ENCODE measurements at places on chromosomes 1 and 21.

DNA sequence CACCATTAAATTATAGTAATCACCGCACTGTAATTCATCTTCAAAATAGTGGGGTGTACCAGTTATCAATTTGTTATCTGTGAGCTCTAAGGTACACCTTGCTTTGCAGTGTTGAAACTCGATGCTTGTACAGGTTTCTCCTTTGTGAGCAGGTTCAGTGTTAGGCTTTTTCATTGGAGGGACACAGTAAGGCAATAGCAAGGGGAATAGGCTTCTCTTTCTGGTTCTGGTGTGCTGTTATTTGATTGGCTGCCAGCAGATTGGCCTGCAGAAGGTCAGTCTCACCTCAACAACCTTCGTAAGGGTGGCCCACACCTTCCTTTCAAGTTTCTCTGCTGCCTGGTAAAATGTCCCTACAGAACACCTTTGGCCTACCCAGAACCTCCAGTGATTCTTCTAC is 76.2 kb upstream of the B3GALT2 start:
- DNase-seq, result no peak

DNA sequence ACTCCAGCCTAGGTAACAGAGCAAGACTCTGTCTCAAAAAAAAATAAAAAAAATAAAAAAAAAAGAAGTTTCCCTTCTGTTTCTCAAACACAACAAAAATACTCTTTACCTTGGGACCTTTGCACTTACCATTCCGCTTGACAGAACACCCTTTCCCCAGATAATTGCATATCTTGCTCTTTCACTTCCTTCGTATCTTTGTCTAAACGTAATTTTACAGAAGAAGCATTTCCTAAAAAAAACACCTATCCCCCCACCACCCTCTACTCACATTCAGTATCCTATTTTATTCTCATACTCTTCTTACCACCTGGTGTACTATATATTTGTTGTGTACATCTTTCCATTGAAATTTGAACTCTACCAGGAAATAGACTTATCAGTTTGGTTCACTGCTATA is 32.7 kb downstream of the ASH1L start:
- no peak for DNase-seq

DNA sequence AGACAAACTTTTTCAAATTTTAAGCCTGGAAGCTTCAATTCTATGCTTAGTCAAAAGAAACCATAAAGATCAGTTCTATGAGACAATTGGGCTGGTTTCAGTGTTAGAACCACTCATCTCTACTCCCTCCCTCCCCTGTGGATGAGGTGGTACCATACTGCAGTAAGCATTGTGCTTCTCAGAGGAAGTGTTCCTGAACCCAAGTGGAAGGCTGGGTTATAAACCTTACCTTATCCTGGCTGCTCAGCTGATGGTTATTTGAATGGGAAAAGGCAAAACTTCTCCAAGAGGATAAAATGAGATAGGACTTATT is 34.1 kb upstream of the RGL1 start:
- DNase-seq, result no peak

GRCh38 chr1:3914911-3915310 is 14.8 kb upstream of the C1orf174 start:
- no peak for DNase-seq

DNA sequence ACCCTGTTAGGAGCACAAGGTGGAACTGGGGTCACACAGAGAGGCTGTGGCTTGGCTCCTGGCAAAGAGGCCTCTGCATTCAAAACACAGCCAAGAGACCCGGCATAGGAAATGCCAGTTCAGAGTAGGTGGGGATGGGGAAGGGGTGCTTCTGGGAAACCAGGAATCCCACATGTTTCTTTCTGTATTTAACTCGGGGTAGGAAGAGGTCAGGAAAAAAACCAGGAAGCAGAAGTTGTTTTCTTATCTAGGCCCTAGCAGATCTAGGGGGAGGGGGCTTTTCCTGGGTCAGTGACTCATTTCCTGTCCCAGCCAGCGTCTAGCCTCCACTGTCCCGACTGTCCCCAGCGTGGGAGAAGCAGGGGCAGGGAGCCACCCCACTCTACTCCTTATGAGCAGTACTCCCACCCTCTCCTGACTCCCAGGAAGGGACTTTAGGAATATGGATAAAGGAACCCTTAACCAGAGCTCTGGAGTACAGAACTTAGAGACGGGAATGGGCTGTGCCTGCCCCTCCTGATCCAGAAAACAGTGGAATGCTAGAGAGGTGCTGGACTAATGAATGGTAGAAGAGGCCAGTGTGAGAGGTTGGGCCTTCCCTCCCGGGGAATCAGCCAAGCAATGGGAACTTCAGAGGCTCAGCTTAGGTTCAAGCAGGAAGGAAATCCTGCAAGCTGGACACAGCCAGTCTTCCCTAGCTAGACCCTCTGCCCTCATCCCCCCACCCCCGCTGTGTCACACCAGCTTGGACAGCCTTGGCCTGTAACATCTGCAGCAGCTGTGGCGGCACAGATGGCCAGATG is 5.7 kb downstream of the FHL3 start:
- DNase-seq, result no peak

DNA sequence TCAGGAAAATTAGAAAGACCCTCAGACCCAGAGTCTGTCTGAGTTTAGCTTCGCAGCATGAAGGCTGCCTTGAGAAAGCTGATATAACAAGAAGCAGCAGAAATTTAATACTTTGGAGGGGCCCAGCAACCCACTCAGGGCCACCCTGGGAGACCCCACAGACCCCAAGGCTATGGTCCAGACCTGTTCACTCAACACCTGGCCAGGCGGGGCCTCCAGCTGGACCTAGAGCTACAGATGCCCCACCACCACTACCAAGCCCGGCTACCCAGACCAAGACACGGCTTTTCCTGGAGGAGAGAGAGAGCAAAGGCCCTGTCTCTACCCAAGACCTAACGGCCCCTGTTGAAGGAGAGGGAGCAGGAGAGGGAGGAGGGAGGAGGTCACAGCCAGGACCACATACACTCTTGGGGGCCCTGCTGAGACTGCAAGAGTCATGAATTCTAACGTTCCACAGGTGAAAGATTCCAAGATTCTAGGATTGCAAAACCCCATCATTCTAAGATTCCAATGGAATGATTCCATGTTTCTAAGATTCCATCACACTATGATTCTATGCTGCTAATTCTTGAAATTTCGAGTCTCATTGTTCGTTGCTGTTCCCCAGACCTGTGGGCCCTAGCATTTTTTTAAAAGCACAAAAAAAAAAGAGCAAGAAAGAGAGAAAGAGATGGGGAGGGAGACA is 53.2 kb downstream of the LACTBL1 start:
- DNase-seq, result no peak

DNA sequence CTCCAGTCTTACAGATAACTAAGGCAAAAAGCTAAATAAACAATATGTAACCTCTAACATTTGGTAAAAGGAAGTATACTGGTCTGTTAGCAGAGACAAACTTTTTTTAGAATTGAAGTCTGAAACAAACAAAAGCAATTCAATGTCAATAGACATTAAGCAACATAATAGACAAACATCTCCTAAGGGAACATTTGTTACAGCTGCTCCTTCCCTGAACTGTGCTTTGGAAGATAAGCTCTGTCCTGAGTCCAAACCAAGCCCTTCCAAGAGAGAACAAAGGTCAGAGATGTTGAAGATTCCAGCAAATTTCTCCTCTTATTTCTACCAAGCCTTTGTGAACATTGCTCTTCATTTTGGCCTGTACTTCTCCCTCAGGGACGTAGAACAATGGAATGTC is 25.3 kb downstream of the FMO2 start:
- DNase-seq, result no peak

DNA sequence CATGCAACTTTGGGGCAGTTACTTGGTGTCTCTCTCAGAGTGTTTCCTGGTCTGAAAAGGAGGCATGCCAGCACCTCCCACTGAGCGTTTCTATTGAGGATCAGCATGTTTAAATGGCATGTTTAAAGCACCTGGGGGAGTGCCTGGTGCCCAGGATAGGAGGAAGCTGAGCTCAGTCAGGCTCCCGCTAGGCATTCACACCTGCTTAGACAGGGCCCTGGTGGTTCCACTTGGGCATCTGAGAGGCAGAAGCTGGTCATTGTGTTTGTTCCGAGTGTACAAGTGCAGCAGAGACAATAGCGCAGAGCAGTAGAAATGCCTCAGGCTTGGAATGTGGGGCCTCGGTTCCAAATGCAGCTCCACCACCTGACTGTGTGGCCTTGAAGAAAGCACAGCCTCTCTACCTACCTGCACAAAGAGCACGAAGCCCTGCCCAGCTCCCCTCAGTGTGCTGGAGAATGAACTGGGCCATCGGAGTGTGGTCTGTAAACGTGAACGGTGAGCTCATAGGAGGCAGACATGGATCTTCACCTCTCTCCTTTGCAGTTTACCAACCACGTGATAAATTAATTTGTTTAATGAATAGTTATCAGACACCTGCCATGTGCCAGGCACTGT is 20.3 kb upstream of the TMEM222 start:
- DNase-seq, result no peak

- DNase-seq, result no peak
Measured at GRCh38 chr1:30427545-30427944, 295.8 kb downstream of the MATN1 start.

GRCh38 chr1:209172286-209172685 is 411.2 kb upstream of the CAMK1G start:
- DNase-seq, result no peak

- no peak for DNase-seq
Measured at GRCh38 chr1:30737357-30738039, 14.1 kb upstream of the MATN1 start.

- no peak for DNase-seq
Measured at GRCh38 chr21:27298465-27298864, 331.6 kb upstream of the ADAMTS5 start.

DNA sequence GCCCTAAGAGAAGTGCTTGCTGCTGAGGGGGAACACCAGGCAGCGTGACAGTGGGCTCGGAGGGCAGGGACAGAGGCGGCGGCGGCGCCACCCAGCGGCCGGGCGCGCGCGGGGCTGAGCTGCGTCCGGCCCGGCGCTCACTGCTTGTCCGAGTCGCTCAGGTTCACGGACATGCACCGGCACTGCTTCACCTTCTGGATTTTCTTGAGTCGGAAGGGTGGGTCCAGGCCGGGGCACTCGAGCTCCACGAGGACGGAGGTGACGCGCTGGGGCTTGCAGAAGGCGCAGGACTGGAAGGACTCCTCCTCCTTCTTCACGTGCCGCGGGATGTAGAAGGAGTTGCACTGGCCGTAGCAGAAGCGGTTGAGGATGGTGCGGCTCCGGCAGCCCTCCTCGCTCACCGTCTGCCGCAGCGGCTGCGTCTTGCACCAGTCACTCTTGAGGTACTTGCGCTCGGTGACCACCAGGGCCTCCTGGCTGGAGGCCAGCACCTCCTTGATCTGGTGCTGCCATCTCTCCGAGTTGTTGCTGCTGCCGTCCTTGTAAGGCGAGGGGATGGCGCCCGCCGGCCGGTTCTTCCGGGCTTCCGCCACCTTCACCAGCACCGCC is 119.0 kb downstream of the GREM2 start:
- no peak for DNase-seq

GRCh38 chr1:43814401-43814800 is 107.1 kb downstream of the ST3GAL3 start:
- no peak for DNase-seq

DNA sequence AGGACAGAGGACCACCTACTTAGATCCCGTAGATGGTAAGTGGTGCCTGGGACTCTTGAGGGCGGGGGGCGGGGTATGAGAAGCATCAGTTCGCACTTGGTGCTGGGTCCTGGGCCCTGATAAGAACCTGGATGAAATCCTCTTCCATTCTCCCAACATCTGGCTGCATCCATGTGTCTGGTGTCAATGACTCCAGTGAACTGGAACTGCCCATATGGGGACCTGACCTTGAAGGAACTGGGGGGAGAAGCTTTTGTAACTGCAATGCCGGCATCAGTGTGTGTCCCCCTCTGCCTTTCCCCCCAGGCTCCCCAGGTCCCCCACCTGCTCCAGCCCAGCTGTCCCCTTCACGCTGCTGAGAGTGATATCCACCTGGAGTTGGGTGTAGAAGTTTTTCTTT is 49.7 kb upstream of the EPB41 start:
- no peak for DNase-seq

GRCh38 chr1:191912517-191912916 is 245.7 kb upstream of the RGS18 start:
- DNase-seq, result no peak

GRCh38 chr1:24906760-24907490 is 23.2 kb downstream of the RUNX3 start:
- DNase-seq, result no peak

DNA sequence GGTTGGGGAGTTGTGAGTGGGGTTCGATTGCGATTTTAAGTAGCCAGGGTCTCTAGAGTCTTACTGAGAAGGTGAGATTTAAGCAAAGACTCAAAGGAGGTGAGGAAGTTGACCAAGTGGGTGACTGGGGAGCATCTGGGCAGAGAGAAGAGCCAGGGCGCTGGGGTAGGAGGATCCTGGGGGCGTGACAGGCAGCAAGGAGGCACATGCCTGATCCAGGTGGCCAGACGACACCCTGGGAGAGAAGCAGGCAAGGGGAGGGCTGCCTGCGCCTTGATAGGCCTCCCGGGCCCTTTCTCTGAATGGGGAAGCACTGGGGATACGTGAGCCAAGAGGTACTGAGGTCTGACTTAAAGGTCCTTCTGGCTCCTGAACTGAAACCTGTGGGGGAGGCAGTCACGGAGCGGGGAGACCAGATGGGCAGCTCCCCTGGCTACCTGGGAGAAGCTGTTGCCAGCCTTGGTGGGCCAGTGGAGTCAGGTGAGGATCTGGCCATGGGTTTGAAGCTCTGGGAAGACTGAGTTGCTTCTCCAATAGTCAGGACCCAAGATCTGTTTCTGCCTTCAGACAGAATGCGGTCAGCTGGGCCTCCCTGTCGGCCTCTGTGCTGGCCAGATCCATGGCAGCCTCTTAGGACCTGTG is 5.4 kb downstream of the ZBTB48 start:
- no peak for DNase-seq

DNA sequence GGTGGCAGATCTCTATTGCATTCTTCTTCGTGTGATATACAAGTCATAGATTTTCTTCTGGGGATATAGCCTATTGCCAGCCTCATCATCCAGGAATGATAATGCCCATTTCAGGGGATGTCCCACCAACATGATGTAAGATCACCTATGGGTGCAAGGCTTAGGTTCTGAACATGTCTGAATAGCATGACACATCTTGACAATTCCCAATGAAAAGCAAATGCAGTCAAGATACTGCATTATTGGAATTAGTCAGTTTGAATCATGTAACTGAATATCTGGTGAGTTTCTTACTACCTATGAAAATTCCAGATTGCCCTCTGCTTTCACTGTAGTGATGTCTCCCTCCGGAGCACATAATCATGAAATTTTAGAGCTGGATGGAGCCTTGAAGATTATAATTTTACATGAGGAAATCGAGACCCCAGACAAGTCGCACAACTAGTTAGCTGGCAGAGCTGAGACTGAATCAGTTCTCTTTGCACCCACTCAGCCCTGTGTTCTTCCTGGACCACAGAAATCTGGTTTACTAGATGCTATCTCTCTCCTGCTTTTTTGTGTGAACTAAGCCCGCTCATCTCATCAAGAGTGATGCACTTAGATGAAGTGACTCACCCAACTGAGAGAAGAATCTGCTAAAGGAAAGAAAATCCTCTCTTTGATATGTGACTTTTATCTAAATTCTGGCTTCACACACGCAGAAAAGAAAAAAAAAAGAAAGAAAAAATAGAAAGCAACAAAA is 65.0 kb downstream of the WDR64 start:
- DNase-seq, result no peak

Measured in NCI-H526 (cell line).